ENCODE measurements at places on chromosomes 7 and 10.

- peak; percentile 31 for DNase-seq
These were observed 36.9 kb upstream of the CCDC3 start for GRCh38 chr10:13038391-13038790.

GRCh38 chr7:84110400-84110799, 84.2 kb downstream of the SEMA3A start:
- no peak for DNase-seq

DNA sequence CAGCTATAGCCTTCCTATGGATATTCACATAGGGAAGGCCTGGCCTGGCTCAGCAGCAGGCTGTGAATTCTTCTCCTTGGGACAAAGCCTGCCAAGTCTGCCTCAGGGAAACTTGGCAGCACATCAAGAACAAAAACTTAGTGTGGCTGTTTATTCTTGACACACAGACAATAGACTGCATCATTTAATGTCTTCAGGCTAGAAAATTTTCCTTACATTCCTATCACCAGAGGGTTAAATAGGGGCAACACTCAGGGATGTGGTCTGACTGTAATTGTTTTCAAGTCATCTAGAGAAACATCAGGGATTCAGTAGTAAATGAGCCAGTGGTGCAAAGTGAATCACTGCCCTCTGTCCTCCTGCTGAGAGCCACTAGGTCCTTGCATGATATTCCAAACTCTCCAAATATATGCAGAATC, 137.3 kb downstream of the SEMA3C start:
- DNase-seq, result no peak

DNA sequence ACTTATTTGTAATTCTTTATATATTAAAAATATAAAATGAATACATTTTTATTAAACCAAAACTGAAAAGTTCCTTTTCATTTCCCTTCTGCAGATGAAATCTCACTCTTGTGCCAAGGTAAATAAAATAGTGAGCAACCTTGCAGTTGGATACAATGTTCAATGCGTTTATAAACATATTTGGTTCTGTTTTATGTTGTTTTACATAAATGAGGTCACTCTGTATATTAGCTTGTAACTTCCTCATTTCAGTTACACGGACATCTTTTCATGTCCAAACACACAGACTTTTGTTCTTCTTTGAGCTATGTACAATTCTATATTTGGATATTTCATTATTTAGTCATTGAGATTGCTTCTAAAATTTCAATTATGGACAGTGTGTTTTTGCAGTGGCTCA, 107.7 kb downstream of the BBS9 start:
- peak; percentile 0 for DNase-seq

- no peak for DNase-seq
These were observed 317.6 kb downstream of the RPS24 start for GRCh38 chr10:78351283-78351682.

- peak; percentile 96 for DNase-seq
These were observed 45.8 kb upstream of the SRRM3 start for GRCh38 chr7:76155938-76156337.

DNA sequence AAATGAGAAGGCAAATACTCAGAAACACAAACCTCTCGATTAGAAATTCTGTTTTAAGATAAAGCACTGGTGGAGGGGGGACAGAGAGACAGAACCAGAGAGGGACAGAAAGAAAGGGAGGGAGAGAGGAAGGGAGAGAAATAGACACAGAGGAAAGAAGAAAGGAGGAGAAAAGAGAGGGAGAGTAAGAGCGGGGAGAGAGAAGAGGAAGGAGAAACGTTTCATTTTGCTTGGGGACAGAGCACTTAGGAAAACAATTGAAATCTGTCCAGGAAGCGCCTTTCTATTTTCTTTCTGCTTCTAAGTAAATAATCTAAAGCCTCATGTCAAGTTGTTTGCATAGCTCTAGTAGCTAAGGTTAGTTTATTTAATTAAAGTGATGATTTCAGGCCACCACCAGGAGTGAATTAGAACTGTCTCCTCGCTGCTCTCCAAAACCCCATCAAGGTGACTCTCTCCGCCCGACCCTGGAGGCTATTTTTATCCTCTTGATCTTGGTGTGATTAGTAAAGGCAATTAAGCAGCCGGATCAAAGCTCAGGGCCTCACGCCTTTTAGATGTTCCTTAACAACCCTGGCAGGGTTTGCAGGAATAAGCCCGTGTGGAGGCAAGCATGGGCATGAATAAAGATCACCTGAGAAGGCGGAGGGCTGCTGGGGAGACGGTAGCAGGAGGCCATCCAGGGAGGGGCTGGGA, 73.4 kb upstream of the INSIG1 start:
- DNase-seq, result no peak

DNA sequence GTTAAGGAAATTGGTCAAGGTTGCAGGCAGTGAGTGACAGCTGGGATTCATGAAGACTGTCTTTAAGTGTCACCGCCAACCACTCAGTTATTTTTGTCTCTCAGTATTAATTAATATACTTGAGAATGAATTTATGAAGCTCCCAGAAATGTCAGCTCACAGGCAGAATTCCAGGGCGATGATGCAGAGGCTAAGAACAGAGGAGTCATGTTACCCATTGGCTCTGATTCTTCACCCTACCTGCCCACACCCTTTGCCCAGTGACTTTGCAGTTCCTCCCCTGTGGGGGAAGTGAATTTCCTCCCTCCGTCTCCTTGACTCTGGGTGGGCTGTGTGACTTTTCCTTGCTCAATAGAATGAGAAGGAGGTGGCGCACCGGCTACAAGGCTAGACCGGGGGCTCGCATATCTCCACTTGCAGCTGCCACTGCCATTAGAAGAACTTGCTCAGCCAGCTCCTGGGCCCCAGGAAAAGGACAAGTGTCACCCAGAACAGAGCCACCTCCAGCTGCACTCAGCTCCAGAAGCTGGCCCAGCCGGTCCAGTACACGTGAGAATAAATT, 157.1 kb upstream of the PRKCQ start:
- no peak for DNase-seq

DNA sequence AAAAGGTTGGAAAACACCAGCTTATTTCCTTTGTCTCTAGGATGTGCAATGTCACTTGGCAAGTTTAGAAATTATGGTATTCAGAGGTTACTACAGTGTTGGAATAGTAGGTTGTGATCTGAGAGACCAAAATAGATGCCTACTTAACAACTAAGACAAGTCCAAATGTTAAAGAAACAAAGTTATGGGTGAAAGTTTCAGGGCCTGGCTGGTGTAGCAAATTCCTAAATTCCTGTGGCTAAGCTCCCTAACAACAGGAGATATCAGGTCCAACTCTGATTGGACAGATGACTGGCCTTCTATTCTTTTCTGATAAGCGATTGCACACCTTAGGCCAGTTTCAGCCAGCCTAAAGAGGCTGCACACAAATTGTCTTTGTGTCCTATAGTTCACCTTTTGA, 873.5 kb downstream of the REEP3 start:
- DNase-seq, result no peak

- no peak for DNase-seq
These were observed 106.6 kb upstream of the KCNMA1 start for GRCh38 chr10:77744245-77744644.

GRCh38 chr10:101997803-101998202, 58.2 kb downstream of the ARMH3 start:
- DNase-seq, result no peak

DNA sequence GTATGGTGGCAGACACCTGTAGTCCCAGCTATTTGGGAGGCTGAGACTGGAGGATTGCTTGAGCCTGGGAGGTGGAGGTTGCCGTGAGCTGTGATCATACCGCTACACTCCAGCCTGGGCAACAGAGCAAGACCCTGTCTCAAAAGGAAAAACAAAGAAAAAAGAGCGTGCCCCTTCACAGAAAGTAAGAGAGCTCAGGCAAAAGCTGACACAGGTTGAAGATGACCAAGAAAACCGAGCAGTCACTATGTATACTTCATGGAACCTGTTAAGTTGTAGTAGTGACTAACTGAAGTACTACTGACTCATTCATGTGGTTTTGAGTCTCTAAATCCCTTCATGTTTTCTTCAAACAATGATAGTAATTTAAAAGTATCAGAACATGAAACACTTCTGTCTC, 1.2 kb upstream of the PRRT4 start:
- DNase-seq, result peak; percentile 58

GRCh38 chr7:17130281-17131059, 168.0 kb upstream of the AHR start:
- no peak for DNase-seq

GRCh38 chr10:77649333-77650331, 12.0 kb upstream of the KCNMA1 start:
- DNase-seq, result peak; percentile 22

DNA sequence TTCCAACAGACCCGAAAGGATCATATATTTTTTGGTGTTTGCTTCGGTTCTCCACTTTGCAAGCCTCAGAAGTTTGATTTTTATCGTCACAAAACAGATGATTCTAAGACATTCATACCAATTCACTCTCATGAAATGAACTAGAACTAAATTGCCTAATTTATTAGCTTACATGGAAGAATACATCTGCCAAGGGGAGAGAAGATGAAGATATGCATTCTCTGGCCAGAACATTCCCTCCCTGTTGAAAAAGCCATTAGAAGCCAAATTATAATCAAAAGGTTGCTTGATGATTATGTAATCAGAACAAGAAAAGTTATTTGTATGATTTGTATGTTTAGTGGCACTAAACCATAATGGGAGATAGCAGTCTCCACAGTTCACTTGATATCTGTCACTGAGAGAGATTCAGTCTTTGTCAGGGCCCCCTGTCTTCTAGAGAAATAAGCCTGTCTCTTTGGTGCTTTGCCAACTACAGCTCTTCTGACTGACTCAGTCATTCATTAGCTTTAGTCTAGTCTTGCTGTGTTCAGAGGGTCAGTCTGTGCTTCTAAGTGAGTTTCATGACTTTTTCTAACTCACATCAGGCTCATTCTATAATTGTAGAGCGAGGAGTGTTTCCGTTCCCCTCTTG, 95.3 kb upstream of the GNAI1 start:
- no peak for DNase-seq

DNA sequence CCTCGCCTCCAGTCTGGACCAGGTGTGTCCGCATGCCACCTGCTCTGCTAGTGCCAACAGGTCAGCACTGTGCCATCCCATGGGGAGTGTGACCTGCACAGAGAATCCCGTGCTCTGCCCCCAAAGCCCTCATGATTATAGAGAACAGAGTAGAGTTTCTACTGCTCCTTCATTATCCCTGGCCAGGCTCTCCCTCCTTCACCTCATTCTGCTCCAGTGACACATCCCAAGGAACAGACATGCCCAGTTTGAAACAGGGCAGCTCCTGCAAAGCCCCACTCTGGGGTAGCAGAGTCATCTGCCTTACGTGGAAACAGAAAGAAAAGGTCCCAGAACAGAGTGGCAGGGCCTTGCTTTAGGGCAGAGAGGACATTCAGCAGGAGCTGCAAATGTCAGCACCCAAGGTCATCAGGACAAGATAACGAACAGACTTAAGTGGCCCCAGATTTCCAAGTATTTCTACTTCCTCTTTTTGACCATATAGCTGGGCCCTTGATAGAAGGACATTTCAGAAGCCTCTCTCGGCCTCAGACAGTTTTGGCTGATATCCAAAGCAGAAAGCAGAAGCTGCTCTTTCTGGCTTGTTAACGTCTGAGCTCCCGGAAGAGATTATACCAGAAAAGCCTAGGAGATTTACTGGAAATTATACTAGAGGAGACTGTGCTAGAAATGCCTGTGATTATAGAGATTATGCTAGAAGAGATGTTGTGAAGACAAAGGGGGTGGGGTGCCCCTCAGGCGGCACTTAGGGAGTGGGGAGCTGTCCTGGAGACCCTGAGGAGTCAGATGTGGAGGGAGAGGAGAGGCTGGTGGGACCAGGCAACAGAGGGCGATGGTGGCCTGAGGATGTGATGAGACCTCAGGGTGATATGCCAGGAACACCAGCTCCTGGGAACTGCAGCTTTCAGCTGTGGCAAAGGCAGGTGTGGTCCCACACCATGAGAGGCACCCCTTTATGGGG, 12.6 kb downstream of the TMEM176B start:
- peak; percentile 98 for DNase-seq

GRCh38 chr7:74226633-74227032, 16.8 kb downstream of the LAT2 start:
- DNase-seq, result peak; percentile 95

- no peak for DNase-seq
These were observed 42.6 kb downstream of the CLEC2L start for GRCh38 chr7:139566075-139566474.

DNA sequence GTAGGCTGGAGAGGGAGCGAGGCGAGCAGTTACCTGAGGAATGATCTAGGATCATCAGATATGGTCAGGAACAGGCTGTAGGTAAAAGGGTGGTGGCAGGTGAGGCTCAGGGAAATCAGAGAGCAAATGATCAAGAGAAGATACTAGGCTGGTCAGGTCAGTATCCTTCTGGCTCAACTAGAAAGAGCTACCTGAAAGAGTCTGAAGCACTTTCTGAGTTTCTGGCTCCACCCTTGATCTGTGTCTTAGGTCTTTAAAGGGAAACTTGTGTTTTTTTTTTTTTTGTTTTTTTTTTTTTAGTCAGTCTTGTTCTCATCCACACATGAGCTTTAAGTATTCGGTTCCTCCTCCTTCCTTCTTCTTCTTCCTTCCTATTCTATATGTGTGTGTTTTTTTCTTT, 10.5 kb downstream of the ADAM22 start:
- DNase-seq, result no peak

All from MV-4-11 (cell line).